Foreskin melanocyte (primary cell): ENCODE measurements at places on chromosomes 6 and 20.

- no peak for DNase-seq
These were observed 1.1 kb downstream of the BAG2 start for GRCh38 chr6:57173056-57173885.

DNA sequence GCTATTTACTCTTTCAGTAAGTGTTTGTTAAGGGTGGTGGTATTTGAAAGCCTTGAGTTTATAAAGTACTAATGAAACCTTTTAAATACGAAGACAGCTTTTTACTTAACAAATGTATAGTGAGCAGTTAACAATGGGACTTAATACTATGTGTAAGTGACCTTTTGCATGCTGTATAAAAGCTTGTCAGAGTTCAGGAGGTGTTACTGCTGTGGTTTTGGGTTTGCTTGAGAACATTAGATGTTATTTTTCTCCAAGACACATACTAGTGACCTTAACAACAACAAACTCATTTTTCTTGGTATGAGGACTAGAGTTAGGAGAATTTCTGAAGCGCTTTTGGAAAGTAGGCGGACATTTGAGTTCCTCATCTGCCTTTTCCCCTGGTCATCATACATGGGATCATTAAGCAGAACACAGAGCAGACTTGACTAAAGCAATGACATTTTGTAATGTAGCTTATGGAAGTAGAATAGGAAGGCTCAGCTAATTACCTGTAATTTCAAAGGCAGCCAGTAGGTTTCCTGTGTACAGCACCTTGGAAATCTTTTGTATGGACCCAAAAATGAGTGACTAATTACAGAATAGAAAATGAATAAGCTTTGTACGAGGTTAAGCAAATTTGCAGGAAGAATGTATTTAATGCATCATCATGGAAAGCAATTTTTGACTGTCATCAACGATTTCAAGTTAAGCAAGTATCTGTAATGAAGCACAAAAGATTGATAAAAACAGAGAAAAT, 14.1 kb downstream of the CDYL start:
- DNase-seq, result no peak

DNA sequence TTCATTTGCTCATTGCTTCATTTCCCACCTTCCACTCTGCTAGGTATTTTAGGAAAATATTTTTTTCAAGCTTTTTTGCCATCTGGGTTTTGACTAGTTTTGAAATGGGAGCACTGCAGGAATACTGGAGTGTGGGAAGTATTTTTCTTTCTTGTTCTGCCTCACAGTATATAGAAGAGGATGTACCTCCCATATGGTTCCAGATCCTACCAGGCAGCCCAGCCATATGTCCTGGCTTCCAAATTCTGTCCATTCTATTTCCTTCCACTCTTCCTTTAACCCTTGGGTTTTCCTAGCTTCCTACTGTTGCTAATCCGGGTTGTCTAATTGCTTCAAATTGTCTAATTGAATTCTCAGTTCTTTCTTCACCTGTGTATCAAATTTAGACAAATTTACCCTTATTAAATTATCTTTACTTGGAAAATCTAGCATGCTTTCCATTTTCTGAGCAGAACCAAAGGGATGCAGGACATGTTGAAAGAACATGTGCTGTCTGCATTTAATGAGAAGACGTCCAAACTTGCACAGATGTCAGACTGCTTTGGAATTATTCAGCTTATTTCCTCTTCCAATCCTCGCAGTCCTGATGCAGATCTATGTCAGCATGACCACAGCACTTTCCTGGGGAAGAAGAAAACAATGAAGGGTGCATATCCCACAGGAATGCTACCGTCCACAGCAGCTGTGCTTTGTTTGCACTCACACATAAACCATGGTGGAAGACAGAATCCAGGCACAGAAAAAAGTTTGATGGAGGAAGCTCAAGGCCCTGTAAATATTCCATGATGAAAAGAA, 1273.9 kb upstream of the MAP3K7 start:
- DNase-seq, result no peak

DNA sequence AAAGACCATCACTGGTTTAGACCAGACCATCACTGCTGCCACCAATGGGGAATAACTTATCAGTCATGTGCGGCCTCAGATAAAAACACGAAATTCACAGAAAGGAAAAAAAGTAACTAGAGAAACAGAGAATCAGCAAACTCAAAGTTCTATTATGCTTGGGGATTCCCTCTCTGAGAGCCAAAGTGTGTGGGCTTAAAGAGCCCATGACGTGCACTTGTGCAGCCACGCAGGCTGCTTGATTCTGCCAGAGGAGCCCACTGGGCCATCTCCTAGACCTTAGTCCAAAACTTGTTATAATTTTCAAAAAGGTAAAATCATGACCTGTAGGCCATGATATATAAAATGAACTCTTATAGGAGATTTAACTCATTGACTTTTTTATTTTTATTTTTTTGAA, 15.2 kb downstream of the RAB44 start:
- DNase-seq, result no peak

GRCh38 chr6:43983191-43983590, 144.1 kb downstream of the MRPL14 start:
- no peak for DNase-seq

DNA sequence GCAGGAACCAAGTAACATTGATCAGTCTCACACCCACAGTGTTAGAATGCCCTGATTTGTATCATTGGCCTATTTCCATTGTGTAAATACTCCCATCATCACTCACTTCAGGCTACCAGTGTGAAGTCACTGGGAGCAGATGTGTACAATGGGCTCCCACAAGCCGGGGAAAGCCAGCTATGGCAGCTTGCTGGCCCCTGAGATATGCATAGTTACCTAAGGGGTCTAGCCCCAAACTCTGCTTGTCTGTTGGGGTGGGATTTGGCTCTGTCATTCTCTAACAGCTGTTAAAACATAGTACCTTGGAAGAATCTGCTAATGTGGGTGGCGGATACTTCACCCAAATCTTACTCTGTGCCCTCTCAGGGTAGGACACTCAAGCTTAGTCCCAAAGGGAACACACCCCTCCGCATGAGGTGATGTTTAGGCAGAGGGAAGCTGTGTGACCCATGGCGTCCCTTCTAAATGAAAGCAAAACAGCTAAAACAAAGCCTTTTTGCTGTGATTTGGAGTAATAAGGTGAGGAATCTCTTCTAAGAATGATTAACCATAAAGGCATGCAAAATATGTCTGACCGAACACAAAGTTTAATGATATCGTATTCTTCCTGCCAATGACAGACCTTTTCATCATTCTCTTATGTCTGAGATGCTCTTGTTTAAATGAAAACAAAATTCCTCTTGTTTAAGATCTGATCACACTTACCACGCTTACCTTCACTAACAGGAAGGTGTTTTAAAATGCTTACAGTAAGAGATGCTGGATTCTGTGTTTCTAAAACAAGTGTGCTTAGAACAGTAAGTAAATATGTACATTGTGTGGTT, 45.9 kb upstream of the PXDC1 start:
- no peak for DNase-seq

GRCh38 chr20:32457479-32457986, 99.4 kb downstream of the ASXL1 start:
- no peak for DNase-seq

DNA sequence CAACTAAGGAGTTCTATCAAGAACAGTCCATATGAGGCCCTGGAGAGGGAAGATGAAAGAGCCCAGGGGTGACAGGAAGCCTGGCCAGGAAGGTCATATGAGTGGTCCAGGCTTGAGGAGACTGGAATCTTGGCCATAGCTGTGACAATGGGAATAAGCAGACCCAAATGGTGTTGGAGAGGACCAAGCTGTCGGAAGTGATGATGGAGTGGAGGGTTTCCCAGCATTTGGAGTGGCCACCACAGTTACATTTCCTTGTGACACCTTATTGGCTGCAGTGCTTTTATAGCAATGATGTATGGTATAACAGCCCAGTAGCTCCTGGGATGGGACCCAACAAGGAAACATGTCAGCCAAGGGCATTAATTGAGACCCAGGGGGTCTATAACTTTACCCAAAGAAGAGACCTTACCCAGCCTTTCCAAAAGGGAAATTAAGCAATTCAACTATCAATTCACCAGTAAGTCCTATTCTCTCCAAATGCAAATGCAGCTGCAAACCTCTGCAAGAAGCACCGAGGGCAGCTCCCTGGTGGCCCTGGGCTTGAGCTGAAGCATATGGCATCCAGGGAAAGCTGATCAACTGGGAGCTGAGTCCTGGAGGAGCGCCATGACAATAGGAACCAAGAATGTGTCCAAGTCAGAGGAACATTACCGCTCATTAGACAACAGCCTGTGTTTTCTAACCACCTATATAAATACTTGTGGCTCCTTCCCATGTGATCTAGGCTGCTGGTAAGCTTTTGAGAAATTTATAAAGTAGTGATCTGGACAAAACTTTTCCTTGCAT, 219.4 kb downstream of the SOD2 start:
- no peak for DNase-seq

DNA sequence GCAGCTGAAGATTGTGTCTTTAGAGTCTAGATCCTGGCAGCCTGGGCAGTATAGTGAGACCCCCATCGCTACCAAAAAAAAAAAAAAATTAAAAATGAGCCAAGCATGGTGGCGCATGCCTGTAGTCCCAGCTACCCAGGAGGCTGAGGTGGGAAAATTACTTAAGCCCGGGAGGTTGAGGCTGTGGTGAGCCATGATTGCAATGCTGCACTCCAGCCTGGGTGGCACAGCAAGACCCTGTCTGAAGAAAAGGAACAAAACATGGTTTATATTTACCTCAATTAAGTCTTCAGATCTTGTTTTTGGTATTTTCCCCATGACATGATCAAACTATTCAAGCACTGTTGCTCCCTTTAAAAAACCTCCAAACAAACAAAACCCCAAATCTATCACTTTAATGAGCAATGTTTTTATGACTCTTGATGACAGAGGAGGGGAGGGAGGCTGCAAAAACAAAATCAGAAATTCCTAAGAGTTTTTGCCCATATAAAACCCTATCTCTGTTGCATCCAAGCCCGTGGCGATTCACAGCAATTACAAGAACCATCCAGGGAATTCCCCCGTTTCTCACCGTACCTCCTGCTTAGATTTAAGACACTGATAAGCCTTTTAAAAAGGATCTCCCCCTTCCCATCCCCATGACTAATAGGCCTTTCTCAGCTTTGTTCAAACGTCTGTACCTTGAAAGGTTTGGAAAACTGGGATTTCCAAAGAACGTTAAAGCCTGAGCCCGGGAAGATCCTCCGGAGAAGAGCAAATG, 259.9 kb downstream of the BMP7 start:
- no peak for DNase-seq

DNA sequence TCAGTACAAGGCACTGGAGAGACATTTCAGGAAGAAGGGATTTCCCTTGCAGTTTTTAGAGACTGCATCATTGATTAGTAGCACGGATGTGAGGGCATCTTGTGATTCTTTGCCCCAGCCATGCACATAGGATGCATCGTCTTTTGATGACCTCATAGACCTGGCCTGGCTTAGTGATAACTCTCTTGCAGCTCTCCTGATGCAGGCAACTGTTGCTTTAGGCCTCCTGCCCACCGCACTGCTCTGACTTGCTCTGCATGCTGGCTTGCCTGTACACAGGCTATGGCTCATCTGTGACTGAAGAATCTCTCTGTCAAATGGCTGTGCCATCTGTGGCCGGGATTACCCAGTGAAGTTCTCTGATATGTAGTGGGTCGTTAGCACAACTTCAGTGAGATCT, 207.7 kb upstream of the PTCHD4 start:
- no peak for DNase-seq

DNA sequence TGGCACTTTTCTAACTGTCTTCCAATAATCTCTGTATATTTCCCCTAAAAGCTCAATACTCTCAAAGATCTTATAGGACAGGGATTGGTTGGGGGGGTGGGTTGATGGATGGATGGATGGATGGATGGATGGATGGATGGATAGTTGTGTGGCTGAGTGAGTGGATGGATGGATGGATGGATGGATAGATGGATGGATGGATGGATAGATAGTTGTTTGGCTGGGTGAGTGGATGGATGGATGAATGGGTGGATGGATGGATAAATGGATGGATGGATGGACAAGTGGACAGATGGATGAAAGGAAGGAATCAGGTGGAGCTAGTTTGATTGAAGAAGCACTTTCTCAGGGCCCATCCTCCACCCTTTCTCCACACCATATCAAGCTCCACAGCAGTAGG, 388.8 kb downstream of the CDC5L start:
- no peak for DNase-seq

DNA sequence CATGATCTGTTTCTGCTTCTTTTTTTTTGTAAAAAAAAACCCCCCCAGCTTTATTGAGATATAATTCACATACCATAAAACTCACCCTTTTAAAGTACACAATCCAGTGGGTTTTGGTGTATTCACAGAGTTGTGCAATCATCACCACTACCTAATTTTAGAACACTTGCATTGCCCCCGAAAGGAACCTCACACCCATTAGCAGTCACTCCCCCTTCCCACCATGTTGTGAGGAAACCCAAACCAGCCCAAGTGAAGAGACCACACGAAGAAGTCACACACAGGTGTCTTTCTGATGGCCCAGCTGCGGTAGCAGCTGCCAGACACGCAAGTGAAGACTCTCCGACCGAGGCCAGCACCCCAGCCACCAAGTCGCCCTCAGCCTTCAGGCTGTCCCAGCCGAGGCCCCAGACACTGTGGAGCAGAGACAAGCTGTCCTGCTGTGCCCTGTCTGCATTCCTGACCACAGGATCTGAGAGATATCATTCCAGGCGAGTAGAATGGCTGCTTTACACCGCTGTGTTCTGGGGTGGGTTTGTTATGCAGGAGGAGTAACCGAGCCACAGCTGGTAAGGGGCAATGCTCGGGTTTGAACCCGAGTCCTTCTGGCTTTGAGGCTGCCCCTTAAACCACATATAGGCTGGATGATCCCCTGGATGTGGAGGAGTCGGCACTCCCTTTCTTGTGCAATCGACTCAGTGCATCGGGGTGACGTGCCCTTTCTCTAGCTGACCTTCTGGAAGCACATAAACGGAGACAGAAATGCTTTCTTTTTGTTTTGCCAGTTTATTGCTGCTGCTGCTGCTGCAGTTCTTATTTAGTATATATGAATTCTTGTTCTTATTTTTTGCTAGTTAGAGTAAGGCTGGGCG, 59.1 kb upstream of the PTPN1 start:
- DNase-seq, result no peak

DNA sequence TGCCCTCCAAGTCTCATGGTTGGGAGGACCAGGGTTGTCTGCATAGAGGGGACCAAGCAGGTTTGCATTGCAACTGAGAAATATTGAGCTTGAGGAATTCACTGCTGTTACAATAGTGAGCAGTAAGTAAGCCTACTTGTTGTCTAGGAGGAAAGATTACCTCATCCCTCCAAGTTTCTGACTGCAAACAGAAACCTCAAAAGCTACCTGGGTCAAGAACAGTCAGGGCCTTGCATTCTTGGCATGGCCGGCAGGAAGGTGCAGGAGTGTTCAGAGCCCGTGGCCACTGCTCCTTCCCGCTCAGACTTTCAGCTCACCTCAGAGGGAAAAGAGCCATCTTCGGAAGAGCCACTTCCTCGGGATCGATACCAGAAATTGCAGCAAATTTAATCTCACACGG, 46.0 kb upstream of the DOK5 start:
- DNase-seq, result no peak

GRCh38 chr6:134707342-134708031, 242.4 kb downstream of the ALDH8A1 start:
- no peak for DNase-seq

DNA sequence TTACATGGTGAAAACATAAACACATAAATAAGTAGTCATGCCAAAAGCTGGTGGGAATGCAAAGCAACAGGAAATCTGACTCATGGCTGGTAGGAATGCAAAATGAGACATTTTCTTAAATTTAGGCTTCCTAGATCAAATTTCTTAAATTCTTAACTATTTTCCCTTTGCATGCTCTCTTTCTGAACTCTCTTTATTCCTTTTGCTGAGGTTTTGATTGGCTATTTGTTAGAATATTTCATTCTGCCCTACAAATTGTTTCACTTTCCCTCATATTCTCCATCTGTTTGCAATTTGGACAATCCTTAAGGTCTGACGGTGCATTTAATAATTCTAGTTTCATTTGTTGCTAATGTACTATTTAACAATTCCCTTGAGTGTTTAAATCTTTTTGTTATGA, 437.5 kb upstream of the RGS17 start:
- peak; percentile 27 for DNase-seq
